ENCODE measurements at places on chromosomes 16 and 17.

- DNase-seq, result no peak
Measured at GRCh38 chr16:81630635-81631031, 148.5 kb upstream of the PLCG2 start.

DNA sequence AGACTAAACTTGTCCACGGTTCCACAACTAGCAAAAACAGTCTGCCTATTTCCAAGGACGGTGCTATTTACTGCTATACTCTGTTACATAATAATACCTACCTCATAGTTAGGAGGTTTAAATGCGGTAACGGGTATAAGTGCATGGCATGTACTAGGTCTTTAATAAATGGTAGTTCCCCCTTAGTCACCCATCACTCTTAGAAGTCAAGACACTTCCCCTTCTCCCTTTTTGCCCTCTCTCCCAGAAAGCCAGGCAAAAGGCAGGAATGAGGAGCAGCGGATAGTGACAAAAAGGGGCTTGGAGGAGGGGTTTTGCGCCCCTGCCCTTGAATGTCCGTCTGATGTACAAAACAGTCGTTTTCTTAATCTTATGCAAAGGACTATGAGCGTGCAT is 1.1 kb upstream of the LSM12 start:
- DNase-seq, result no peak

DNA sequence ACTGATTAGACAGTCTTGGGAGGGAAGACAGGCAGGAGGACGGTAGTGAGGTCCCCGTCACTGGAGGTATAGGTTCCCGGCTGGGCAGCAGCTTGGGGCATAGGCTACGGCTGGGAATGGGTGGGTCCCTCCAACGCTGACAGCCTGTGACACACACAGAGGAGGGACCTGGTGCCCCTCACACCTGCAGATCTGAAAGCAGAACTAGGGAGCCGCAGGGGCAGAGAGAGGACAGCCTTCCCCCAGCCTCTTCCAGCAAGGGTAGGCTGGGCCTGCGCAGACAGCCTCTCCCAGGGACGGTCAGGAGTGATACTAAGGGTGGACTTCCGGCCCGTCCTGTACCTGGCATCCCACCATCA is 2.0 kb downstream of the P2RX1 start:
- DNase-seq, result no peak

- peak; percentile 45 for DNase-seq
Measured at GRCh38 chr16:81513204-81514040, 68.8 kb downstream of the CMIP start.

DNA sequence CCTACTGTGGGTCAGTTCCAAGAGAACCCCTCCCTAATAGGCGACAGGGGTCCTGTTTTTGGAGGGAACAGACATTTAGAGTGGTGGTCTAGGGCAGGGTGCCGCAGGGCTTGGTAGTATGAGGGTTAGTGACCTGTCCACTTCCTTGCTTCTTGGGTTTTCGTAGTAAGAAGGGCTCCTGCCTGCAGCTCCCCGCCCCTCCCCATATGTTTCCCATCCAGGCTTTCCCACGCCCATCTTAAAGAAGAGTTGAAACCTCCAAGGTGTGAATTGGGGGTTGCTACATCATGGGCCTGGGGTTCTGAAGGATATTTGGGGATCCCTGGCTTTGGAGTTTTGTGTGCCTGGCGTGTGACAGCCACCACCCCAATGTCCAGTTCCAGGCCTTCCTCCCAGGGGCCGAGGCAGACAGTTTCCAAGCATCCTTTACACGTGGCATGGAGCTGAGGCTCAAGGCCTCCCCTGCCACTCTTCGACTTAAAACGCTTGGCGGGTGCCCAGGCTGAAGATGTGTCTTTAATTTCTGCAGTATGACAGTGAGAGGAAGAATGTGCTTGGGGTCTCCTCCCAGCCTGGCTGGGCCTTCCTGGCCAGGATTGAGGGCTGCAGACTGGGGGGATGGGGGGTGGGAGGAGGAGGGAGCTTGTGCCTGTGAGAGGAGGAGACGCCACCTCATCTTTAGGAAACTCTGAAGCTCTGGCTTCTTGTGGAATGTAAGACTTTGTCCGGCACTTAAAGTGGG is 2.3 kb upstream of the COL1A1 start:
- DNase-seq, result no peak

GRCh38 chr16:30533146-30533522 is 1.5 kb downstream of the ZNF747 start:
- DNase-seq, result no peak

GRCh38 chr16:5549802-5550201 is 452.2 kb upstream of the EEF2KMT start:
- no peak for DNase-seq

GRCh38 chr17:81492202-81492601 is 20.4 kb downstream of the ACTG1 start:
- DNase-seq, result no peak

All from renal cortical epithelial cell (primary cell).